RKO (cell line): ENCODE measurements at places on chromosomes 12 and 14.

DNA sequence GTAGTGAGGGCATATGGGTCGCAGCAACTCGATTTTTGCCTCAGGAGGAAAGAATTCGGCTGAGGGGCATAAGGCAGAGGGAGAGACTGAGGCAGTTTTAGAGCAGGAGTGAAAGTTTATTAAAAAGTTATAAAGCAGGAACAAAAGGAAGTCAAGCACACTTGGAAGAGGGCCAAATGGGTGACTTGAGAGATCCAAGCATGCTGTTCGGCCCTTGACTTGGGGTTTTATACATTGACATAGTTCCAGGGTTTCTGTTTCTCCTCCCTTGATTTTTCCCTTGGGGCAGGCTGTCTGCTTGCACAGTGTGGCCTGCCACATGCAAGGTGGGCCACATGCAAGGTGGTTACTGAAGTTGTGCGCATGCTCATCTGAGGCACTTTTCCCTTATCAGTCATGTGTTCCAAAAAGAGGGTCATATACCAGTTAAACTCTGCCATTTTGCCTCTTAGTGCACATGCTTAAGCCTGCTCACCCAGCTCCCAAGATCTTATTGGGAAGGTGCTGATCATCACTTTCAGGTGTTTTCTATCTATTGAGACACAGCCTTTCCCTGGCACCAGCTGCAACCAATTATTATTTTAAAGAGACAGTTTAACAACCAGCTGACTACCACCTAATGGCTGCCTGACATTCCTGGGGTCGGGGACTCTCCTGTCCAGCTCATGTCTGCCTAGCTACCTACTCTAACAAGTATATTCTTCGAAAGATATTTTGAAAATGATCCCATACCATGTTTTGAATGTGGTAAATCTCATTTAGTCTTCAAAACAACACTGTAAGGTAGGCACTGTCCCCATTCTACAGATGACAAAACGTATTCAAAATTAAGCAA, 19.9 kb downstream of the PTGER2 start:
- no peak for DNase-seq

DNA sequence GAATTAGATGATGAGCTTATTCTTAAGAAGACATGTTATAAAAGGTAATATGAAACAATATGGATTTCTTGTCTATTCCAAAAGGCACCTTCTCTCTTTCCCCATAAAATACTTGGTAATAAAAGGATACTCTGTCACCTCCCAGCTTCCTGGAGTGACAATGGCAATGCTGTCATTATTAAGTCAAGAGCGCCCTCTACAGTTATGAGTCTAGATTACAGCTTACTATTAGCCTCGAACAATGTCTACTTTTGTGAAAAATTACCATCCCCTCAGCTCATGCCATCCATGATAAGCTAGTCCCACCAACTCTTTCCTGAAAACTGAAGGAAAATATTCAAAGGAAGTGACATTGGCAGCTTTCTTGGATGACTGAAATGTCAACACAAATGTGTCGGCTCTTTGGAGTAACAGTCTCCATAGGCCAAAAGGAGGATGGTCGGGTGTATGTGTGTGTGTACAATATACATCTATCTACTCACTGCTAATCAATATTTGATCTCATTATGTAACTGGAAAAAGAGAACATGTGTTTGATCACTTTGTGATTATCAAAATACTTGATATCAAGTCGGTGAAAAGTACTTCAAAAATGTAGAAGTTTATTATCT, 48.7 kb upstream of the CDKN3 start:
- DNase-seq: peak; percentile 61

- no peak for DNase-seq
Measured at GRCh38 chr12:22399464-22400180, 65.1 kb upstream of the ST8SIA1 start.

GRCh38 chr12:31519511-31519910, 71.4 kb downstream of the DENND5B start:
- DNase-seq: no peak
